Stimulated activated CD8-positive, alpha-beta memory T cell treated with anti-CD3 and anti-CD28 coated beads, Interleukin-7, amount 100 ng/mL, for 1 hour (primary cell): ENCODE measurements at places on chromosomes 4 and X.

DNA sequence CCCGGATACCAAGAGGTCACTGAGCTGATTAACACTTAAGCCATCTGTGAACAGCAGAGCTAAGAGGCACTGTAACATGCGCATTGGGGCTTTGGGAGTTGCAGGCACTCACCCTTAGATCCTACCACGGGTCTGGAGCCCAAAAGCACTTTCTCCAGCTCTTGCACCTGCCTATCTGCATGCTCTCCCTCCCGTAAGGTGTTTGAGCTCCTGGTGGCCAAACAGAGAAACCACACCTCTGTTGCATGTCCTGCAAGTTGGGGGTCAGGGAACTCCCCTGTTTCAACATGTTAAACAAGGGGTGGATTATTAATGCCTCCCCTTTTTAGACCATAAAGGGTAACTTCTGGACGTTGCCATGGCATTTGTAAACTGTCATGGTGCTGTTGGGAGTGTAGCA is 49.8 kb downstream of the GYPA start:
- DNase-seq = no peak

DNA sequence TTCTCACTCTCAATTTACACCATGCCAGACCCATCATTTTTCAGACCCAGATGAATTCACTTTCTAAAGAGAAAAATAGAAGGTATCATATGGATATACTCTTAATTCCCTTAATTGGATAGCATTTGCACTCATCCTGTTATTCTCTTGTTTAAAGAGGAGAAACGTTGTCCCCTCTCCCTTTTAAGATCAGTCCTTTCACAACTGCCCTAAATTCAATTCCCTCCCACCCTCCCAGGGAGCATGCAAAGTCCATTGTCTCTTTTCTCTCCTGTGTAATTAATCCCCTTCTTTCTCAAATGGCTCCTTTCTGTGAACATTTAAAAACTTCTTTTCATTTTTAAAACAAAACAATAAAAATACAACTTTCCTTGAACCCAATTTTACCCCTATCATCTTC is 124.7 kb upstream of the TLL1 start:
- DNase-seq = no peak

GRCh38 chr4:102036016-102036415 is 245.5 kb downstream of the BANK1 start:
- no peak for DNase-seq

GRCh38 chr4:73828956-73829355 is 7.5 kb upstream of the CXCL6 start:
- no peak for DNase-seq

DNA sequence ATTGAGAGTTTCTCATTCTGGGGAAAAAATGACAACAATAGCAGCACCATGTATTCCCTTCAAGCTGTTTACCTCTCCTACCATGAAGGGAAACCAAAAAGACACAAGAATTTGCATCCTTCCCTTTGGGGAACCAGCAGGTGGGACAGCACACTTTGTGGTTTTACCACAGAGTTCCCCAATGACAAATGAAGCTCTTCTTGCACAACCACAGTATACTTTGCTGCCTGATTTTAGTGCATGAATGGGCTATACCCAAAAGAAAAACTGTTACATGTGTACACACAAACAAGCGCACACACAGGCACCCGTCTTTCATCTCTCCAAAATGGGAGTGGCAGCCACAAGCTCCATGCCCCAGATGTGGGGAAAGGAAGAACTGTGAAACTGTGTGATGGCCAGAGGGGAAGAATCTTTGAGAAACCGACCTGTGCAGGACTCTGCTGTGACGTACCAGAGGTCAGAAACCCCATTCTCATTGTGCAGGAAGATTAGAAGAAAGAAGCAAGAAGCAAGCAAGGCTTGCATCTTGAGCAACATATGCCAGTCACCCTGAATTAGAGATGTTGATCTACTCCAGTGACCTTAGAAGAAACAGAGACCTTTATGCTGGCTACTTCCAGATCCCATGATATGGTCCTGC is 2.7 kb upstream of the MAML3 start:
- DNase-seq = no peak

DNA sequence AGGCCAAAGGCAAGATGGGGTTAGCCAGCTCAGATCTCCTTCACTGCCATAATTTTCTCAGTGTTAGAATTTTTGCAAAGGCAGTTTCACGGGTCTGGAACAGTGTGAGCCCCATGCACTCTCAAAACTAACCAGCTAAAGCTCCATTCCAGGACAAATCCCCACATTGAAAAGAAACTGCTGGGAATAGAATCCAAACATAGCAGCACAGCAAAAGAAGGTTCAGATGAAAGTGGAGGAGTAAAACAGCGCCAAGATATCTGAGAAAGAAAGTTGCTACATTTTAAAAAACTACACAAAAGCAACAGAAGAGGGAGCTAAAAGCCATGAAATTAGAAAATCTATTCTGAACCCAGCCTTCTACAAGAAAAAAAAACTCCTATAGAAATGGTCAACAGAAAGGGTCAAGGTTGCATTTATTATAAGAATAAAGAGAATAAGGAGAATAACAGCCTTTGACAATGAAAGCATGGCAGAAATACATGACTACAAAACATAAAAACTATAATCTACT is 39.6 kb upstream of the SLC7A3 start:
- DNase-seq = no peak

DNA sequence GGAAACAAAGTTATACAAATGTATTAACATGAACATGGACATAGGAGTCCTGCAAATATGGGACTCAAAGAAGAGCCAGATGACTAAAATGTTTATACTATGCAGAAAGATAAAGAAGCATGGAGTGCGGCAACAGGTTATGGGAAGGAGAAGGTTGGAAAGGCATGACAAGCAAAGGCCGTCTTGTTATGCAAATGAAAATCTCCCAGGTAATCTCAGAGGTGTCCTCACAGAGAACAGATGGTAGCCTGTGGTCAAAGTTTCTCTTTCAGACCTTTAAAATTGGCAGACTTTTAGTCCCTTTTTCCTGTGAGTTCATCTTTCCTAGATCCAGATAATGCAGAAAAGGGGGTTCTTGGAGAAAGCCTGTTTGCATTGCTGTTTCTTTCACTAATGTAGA is 116.4 kb upstream of the BEND4 start:
- DNase-seq = no peak

DNA sequence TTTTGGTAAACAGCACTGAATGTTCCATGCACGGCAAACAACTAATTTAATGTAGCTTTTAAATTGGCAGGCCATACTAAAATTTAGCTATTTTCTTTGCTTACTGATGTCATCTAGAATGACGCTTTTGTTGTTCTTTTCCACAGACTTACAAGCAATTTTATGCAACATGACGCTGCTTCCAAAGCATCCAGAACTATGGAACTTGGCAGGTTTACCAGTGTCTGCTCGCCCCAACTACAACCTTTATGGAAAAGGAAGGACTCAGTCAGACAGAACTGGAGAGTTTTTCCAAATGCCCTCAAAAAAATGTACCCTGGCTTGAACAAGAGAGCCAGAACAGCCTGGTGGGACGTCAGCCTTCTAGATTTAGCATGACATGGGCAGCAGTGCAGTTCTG is 58.7 kb downstream of the ANOS1 start:
- no peak for DNase-seq

DNA sequence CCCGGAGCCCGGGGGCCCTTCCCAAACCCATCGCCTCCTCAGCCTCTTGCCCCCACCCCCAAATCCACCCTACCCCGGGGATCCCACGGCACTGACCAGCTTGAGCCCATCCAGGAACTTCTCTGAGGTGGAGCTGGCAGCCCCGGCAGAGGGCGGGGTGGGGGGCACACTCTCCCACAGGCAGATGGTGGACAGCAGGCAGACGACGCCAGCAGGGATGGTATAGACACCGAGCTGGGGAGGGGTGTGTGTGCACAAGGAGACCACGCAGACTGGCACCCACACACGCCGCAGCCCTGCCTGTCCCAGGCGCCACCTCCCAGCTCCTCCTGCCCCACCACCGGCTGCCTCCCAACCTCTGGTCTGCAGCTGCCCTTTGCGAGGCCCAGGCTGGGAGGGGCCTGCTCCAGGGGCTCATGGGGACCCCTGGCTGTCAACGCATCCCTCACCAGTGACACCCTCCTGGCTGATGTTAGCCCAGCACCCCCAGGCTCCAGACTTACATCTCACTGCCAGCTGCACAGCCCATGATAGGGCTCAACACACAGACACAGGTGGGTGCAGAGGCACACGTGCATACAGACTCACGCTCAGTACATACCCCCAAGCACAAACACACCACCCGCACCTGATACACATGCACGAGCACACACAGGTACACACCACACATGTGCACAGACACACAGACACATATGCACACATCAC is 4.2 kb downstream of the SLC49A3 start:
- DNase-seq = no peak

- DNase-seq = no peak
These were observed 34.2 kb upstream of the SH3D19 start for GRCh38 chr4:151359576-151359975.

DNA sequence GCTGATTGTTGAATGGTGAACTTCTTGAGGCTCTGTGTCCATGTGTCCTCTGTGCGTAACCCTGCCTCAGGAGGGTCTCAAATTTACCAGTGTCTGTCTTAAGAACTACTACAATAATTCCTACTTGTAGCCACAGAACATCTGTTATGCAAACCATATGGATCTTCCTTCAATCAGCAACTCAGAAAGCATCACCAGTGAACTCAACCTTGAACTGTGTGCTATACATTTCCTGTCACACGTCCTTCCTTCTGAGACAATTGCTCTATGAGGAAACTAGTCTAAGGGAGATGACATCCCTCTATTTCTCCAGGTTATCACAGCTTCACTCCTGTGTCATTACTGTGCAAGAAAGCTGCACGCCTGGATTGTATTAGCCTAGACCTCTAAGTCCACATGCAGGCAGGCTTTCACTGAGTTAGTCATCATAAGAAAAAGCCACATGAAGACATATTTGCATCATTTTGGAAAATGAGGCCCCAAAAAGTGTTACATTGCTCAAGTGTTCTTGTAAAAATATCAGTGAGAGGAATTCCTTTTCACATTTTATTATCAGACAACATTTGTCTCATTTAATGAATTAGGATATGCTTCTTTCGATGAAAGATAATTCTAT is 157.8 kb downstream of the AFF2 start:
- DNase-seq = no peak

DNA sequence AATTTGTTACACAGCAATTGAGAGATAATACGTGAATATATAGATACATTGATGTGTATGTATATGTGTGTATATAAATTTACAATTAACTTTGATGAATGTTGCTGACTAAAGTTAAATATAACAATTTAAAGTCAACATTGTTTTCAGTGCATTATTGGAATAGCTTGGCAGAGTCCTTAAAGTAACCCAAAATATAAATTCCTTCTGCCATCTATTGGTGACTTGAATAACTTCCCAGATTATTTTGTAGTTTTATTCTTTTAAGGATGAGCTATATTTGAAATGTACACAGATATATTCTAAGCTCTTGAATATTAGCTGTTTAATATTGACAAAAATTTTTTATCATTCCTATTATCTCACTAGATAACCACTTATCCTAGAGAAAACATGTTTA is 298.2 kb upstream of the FSTL5 start:
- no peak for DNase-seq

GRCh38 chrX:151710457-151710856 is 5.4 kb upstream of the FATE1 start:
- DNase-seq = no peak
